ENCODE measurements at places on chromosomes 11 and 22.

- no peak for ATAC-seq
Measured at GRCh38 chr22:35959121-35959800, 69.4 kb downstream of the RBFOX2 start.

- ATAC-seq, result no peak
Measured at GRCh38 chr11:3737386-3737933, 59.9 kb downstream of the NUP98 start.

DNA sequence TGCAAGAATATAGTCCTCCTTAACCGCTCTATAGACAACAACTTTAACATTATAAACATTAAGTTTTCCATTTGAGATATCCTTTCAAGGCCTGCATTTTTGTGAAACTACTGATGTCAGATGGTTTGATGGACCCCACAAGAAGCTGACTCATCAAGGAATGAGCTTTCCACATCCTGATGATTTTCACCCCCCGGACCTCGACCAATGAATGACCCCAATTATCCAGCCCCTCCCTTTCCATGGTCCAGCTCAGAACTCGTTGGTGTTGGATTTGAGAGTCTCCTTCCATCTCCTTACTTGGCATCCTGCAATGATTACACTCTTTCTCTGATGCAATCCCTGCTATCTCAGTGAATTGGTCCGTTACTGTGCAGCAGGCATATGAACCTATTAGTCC lies 31.8 kb upstream of the GUCY1A2 start:
- no peak for ATAC-seq

GRCh38 chr11:5288108-5288905 lies 13.4 kb downstream of the OR51B4 start:
- no peak for ATAC-seq

GRCh38 chr11:68214173-68215086 lies 1.3 kb upstream of the KMT5B start:
- peak; percentile 41 for ATAC-seq

DNA sequence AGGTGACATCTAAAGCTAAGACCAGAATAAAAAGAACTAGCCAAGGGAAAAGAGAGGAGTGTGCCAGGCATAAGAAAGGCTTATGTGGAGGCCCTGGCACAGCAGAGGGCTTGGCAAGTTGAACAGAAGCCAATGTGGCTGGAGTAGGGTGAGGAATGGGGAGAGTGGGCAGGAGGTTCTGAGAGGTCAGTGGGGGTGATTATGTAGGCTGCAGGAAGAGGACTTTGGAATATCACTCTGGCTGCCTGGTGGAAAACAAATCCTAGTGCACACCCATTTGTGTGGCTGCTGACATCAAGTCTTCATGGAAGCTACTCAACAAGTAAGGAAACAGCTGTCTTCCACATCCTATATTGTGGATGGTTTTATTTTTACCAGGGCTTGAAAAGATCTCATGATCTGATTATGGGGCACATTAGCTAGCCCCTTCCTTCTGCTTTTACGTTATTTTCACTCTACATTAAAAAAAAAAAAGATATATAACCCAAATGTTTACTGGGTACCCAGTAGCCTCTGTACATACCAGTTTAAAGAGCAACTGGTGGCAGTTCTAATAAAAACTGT lies 3.4 kb downstream of the MRPL16 start:
- no peak for ATAC-seq

DNA sequence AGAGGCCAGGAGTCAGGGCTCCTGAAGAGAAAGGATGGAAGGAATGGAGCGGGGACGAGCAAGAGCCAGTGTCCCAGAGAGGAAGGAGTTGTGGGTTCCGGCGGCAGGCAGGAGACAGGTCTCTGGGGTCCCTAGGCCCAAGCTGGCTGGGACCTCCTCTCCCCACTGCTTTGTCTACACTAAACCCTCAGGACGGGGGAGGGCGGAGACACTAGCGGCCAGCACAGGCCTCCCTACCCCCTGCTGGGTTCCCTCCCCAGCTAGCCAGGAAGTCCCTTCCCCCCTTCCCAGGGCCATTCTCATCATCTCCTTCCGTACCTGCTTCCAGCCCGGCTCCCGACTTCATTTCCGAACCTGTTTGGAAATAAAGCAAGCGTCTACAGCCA lies 79.5 kb downstream of the ST3GAL4 start:
- ATAC-seq, result no peak

DNA sequence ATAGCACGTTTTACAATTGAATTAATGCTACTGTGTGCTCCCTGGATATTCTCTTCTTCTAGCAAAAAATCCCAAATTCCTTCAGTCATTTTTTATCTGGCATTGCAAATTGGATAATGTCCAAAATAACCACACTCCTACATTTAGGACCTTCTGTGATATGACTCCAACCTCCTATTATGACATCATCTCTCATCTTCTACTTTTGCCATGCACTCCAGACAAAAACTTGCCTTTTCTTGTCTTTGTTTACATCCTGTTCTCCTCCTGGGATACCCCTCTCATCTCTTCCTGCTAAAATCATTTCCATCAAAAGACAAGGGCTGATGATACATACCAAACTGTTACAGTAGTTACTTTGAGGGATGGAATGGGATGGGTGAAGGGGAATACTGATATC lies 20.6 kb upstream of the TMEM218 start:
- ATAC-seq, result no peak

DNA sequence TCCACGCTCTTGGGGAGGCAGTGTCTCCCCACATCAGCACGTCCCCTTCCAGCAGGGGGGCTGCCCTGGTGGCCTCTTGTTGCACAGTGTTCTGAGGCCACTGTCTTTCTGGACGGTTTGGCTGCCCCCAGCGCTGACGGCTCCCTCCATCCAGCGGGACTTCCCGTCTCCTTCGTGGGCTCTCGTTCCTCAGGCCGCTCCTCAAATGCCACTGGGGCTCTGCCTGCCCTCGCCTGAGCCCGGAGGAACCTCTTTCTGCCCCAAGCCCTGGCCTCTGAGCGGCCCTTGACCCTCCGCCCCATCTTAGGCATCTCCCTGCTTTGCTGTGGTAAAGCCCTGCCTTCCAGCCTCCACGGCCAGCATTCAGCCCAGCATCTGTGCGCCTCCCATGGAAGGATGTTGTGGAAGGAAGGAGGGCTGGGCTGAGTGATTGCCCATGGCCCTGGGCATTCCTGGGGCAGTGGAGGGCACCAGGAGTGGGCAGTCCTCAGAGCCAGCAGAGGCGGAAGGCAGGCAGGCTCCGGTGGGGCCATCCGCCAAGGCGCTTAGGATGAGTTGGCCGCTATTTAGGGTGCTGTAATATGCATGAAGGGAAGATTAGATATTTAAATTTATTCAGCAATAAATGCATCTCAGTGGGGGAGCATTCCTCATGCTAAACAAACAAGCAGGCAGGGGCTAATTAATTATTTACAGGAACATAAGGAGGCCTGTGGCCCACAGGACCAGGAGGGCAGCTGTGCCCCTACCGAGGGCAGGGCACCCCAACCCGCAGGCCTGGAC lies 17.8 kb downstream of the OTUB1 start:
- no peak for ATAC-seq

DNA sequence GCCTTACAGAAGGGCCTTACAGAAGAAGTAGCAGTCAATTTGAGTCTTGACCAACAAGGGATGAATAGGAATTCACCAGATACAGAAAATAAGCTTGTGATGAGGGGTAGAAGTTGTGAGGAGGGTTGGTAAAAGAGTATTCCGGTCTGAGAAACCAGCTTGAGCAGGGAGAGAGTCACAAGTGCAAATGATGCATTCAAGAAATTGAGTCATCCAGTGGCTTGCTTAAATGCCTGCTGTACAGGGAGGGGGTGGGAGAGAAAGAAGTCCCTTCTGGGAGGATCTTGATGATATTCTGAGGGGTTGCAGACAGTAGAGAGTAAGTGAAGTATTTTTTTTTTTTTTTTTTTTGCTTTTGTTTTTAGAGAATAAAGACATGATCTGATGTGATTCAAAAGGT lies 9.2 kb downstream of the CCKBR start:
- no peak for ATAC-seq
